Upper lobe of right lung (tissue), 1 donor: ENCODE measurements at places on chromosomes 5 and 9. TPM values are rescaled to one million over a fixed set of nuclear protein-coding genes. Genes with fewer than 3 reads are reported as not detected.

The TSSK1B gene
- not detected for total RNA-seq

The SH3RF2 gene
- total RNA-seq: 12.4 TPM

The SPATA31A6 gene
- not detected for total RNA-seq

The NR2F1-AS1 gene
- total RNA-seq: 16.2 TPM

The BAAT gene
- 1.0 TPM for total RNA-seq

- no peaks in the 10 kb centered on the region for H3K27me3 ChIP-seq
- H3K27ac ChIP-seq: no peak overlapping the region
- no peak for DNase-seq
- no peaks in the 10 kb centered on the region for H3K36me3 ChIP-seq
- no peak overlapping the region for H3K4me3 ChIP-seq
- H3K4me1 ChIP-seq: no peaks in the 10 kb centered on the region
Measured at GRCh38 chr5:85266692-85267091, 882.0 kb upstream of the EDIL3 start.

DNA sequence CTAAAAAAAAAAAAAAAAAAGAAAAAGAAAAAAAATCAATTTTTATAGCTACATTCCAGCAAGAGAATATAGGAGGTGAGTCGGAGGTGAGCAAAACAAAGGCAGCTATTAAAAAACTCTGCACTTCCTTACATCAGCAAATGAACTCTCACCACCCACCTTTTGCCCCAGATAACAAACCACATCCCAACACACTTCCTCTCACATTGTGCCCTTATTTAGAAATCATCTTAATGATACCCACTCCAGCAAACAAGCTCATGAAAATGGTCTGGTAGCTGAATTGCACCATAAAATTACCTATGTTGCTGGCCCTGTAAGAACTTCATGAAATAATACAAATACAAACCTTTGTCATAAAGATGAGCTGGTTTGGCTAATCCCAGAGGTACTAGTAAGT is 82.9 kb downstream of the CEMIP2 start:
- H3K36me3 ChIP-seq: peaks cover 57% of the 10 kb centered on the region
- no peaks in the 10 kb centered on the region for H3K27me3 ChIP-seq
- H3K27ac ChIP-seq: no peak overlapping the region
- H3K4me1 ChIP-seq: peaks cover 26% of the 10 kb centered on the region
- H3K4me3 ChIP-seq: no peak overlapping the region

GRCh38 chr9:78408388-78408787 is 111.5 kb downstream of the PSAT1 start:
- no peak overlapping the region for H3K27ac ChIP-seq
- DNase-seq: no peak
- no peaks in the 10 kb centered on the region for H3K36me3 ChIP-seq
- no peak overlapping the region for H3K4me3 ChIP-seq

DNA sequence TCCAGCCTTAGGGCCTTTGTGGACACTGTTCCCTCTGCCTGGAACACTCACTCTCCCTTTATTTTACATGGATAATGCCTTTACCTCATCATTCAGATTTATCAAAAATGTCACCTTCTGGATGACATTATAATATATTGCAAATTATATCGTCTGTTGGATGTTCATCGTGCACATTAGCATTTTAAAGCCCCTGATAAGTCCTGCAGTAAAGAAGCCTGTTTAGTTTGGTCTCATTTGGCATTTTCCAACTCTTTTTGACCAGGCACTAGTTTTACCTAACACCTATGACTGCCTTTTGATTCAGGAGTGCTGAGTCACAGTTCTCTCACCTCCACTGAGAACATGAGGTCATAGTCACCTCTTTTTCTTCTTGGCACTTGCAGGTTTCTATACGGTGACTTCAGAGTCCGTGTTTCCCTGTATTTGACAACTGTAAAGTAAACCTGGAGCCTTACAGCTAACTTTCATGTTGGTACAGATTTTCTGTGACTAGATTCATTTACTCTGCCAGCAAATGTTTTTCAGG is 57.7 kb upstream of the STC2 start:
- H3K27me3 ChIP-seq: no peaks in the 10 kb centered on the region
- no peaks in the 10 kb centered on the region for H3K36me3 ChIP-seq
- no peak for DNase-seq

DNA sequence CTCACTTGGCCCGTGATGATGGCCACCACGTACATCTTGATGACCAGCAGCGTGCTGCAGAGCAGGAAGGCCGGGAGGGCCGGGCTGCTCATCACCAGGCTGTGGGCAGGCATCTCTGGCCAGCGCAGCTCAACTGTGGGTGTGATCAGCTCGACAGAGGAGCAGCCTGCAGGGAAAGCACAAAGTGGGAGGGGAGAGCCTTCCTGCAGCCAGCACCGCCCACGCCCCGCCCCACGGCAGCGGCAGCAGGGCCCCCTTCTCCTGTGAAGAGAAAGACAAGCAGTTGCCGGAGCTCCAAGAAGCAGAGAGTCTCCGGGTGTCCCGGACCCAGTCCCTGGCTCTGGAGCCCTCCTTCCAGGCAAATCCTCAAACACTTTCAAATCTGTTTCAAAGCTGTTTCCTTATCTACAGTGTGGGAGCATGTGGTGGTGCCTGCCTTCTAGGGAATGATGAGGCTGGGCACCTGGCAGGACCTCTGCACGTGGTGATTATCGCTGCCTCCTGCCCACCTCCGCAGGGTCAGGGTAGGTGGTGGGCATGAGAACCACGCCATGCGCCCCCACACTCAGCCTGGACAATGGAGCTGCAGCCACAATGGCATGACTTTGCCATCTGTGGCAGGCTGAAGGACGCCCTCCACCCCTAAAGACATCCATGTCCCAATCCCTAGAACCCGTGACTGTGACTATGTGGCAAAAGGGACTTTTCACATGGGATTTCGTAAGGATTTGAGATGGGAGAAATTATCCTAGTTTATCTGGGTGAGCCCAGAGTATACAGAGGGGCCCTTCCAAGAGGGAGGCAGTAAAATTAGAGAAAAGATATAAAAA is at the start of gene PTGES:
TSS of gene PTGES (minus strand) at position 143 of the 830 bp plus-strand sequence. CDS start at position 113, 30 bp downstream.
- H3K4me3 ChIP-seq: peak within 1 kb of the TSS; percentile 39
- no peaks in the 10 kb centered on the region for H3K36me3 ChIP-seq
- no peaks in the 10 kb centered on the region for H3K27me3 ChIP-seq

GRCh38 chr9:37151812-37152211 is 31.4 kb downstream of the ZCCHC7 start:
- H3K4me1 ChIP-seq: no peaks in the 10 kb centered on the region
- H3K4me3 ChIP-seq: no peak overlapping the region
- H3K27ac ChIP-seq: no peak overlapping the region
- H3K27me3 ChIP-seq: no peaks in the 10 kb centered on the region
- H3K36me3 ChIP-seq: no peaks in the 10 kb centered on the region

DNA sequence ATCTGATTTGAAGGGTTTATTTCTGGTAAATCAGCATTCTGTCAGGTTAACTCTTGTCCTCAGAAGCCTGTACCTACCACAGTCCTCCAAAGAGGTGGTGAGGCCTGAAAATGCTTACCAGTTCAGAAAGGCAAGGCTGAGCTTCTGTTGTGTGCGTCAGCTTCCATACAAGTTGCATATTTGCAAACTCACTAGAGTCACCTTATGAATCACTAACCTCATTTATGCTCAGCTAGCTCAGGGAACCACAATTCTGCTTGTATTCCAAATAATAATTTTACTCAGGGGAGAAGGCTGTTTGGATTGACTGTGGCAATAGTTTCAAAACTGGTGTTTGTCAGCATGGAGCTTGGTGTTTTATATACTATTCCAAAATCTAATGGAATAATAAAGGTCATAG is 355.1 kb upstream of the RFX3 start:
- H3K4me1 ChIP-seq: no peaks in the 10 kb centered on the region
- no peaks in the 10 kb centered on the region for H3K36me3 ChIP-seq
- no peak for DNase-seq
- H3K27me3 ChIP-seq: no peaks in the 10 kb centered on the region
- H3K4me3 ChIP-seq: no peak overlapping the region
- no peak overlapping the region for H3K27ac ChIP-seq

DNA sequence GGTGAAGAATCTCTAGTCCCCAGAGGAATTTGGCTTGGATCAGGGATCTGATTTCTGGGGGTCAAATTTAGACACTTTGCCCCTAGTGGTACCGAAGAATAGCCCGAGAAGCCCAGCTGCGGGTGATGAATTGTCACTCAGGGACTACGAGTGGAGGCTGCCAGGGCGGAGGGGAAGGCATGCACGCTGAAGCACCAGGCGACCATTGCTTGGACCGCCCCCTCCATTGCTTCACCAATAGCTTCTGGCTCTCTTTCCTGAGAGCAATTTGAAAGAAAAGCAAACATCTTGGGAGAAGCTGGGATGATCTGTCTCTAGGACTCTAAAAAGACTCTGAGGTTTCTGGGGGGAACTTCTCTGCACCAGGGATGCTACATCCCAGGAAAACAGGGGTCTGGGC is 137.6 kb downstream of the CRB2 start:
- H3K27ac ChIP-seq: no peak overlapping the region
- H3K4me1 ChIP-seq: no peaks in the 10 kb centered on the region
- no peak overlapping the region for H3K4me3 ChIP-seq
- H3K36me3 ChIP-seq: no peaks in the 10 kb centered on the region
- H3K27me3 ChIP-seq: no peaks in the 10 kb centered on the region
- peak; percentile 51 for DNase-seq

DNA sequence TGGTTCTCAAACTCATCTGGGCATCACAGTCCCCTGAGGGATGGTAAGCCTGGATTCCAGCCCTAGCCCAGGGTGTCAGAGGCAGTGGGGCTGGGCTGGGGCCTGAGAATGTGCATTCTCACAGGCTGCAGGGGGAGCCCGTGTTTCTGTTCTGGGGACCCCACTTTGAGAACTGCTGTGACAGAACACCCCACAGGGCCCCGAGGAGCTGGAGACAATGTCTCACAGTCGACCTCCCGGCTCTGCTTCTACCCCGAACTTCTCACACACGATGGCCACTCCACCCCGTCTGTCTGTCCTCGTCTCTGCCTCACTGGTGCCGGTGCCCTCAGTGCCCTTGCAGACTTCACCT is 130.0 kb downstream of the CACNA1B start:
- no peak for DNase-seq
- H3K27me3 ChIP-seq: no peaks in the 10 kb centered on the region
- no peak overlapping the region for H3K4me3 ChIP-seq
- H3K36me3 ChIP-seq: no peaks in the 10 kb centered on the region

DNA sequence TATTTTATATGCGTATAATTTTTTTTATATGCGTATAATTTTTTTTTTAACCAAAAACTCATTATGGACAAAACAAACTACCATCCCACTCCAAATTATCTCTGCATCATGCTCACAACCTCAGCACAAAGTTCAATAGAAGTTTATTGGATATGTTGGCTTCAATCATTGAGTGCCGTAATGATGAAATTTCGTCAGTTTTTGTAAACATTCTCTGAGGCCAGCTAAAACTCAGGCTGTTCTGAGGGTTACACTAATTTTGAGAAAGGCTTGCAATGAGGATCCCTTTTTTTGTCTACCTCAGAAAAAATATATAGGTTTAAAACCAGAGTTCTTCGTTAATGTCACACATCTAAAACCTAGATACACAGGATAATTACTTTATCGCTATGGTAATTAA is 1253.2 kb downstream of the EFNA5 start:
- DNase-seq: no peak
- no peaks in the 10 kb centered on the region for H3K36me3 ChIP-seq
- H3K27ac ChIP-seq: no peak overlapping the region
- H3K27me3 ChIP-seq: no peaks in the 10 kb centered on the region
- no peak overlapping the region for H3K4me3 ChIP-seq

DNA sequence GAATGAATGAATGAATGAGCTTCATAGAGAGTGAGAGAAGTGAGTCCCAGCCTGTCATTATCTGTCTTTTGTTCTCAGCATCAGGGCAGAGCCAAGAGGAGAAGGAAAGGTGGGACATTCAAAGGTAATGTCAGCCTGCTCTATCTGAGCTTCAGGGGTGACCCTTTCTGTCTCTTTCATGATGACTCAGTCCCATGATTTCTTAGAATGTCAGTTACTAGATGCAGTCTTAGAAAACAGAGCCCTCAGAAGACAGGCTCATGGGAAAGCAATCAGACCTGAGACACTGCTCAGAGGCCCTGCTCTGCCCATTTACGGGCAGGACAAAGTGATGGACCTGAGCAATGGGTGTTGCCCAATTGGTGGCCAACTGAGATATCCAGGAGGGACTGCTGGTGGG is 1.1 kb downstream of the SPATA31D1 start:
- no peak overlapping the region for H3K4me3 ChIP-seq
- no peaks in the 10 kb centered on the region for H3K36me3 ChIP-seq
- H3K27ac ChIP-seq: no peak overlapping the region
- no peaks in the 10 kb centered on the region for H3K4me1 ChIP-seq

GRCh38 chr5:56426693-56427092 is 193.6 kb upstream of the ANKRD55 start:
- H3K36me3 ChIP-seq: no peaks in the 10 kb centered on the region
- H3K4me3 ChIP-seq: no peak overlapping the region
- H3K27me3 ChIP-seq: no peaks in the 10 kb centered on the region
